ENCODE measurements at places on chromosomes 5 and 9. TPM values are rescaled to one million over a fixed set of nuclear protein-coding genes. Genes with fewer than 3 reads are reported as not detected.

SLC22A4 gene
- 6.3 TPM for polyA plus RNA-seq

DNA sequence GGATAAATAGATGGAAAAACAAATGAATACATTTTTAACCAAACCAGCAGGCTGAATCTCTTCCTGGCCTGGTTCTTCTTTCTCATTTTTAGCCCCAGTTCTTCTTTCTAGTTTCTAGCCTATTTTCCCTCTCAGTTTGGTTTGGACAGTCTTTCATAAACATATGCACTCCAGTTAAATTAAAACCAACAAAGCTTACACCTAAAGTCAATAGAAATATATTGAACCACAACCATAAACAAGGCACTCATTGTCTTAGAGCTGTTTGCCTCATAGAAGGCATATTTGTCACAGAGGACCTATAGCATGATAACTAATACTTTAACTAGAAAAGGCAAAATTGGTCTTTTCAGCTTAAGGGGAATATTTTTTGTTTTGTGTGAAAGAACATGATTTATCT is 638.3 kb downstream of the NR2F1-AS1 start:
- no peak overlapping the region for H3K27ac ChIP-seq
- H3K27me3 ChIP-seq, result no peaks in the 10 kb centered on the region
- no peak for DNase-seq
- H3K4me1 ChIP-seq, result peaks cover 20% of the 10 kb centered on the region

- no peaks in the 10 kb centered on the region for H3K36me3 ChIP-seq
- H3K27me3 ChIP-seq, result no peaks in the 10 kb centered on the region
- H3K27ac ChIP-seq, result no peak overlapping the region
- no peaks in the 10 kb centered on the region for H3K4me1 ChIP-seq
- H3K4me3 ChIP-seq, result no peak overlapping the region
Observed at GRCh38 chr5:20618340-20618739, 630.3 kb upstream of the CDH18 start.

PCDHGB2 gene
- 1.1 TPM for polyA plus RNA-seq

Data from endothelial cell of umbilical vein (primary cell).